ENCODE measurements at places on chromosomes 7 and 10.

DNA sequence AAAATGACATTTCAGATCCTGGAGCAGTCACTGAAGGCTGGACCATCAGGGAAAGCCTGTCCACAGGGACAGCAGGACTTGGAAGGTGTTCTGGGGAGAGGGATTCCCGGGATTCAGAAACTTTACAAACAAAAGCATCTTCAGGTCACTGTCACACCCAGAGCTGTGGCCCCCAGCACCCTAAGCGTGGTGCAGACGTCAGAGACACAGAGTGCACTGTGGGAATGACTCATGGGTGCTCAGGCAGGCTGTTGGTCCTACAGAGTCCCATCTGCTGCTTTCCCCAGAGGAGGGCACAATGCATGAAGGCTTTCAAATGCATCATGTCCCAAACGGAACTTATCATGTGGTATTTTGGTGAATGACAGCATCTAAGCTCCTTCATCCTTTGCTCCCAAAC, 13.1 kb upstream of the LRMDA start:
- DNase-seq, result no peak

DNA sequence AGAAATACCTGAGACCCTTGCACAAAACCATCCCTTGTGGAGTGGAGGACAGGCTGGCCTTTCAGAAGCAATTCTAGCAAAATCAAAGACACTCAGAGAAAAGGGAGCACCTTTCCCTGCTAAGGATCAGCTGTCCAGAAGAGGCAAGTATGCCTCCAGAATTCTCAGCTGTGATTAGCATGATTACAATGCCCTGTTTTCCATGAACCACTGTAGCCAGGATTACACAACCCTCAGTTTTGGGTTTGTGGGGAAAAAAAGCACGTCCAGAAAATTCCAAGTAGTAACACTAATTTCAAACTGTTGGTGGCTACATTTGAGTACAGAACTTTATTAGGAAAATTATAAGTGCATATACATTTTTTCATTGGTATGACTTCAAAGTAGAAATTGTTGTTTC, 15.0 kb downstream of the CXCL12 start:
- DNase-seq, result no peak

- DNase-seq, result no peak
Measured at GRCh38 chr7:159095979-159096411, 48.7 kb downstream of the VIPR2 start.

- DNase-seq, result no peak
Measured at GRCh38 chr7:2013381-2014311, 219.1 kb downstream of the MAD1L1 start.

DNA sequence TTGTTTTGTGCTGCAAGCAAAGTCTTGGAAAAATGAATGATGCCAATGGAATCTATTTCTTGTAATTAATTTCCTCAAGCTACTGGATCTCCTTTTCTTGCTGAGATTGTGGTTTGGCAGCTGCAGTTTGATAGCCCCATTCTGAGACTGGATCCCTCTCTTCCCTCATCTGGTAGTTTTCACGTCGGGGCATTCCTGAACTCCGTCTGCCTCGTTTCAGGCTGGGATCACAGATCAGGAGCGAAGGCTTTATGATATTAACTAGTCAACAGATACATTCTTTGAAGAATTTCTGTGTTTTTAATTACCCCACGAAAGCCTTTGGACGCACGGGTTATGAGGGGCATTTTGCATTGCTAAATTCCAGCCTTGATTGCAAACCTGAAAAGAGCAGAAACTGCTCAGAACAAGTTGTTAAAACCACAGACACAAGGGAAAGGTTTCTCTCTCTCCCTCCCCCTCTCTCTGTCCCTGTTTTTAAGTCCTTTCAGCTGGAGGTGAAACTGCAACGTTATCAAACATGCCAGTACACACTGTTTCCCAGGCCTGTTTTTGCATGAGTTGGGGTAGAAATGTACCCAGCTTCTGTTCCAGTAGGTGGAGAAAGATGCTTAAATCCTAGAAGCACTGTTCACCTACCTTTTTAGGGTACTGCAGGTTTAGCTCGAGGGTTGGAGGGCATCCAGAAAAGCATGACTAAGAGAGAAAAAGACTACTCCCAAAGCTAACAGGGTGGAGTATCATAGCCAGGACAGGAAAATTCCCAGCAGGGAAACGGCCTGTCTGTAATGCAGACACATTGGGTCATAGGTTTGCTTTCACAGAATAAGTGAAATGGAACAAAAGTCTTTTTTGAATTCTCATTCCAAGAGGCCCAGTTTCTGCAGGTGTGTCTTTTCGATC, 124.3 kb downstream of the CUX1 start:
- DNase-seq, result no peak

All from stimulated activated CD8-positive, alpha-beta memory T cell treated with anti-CD3 and anti-CD28 coated beads, Interleukin-7, amount 100 ng/mL, for 1 hour (primary cell).